ENCODE measurements at places on chromosomes 3 and 15. TPM values are rescaled to one million over a fixed set of nuclear protein-coding genes. Genes with fewer than 3 reads are reported as not detected.

GRCh38 chr3:103918336-103918735, 1448.4 kb upstream of the ALCAM start:
- no peak for DNase-seq
- peaks cover 14% of the 10 kb centered on the region for H3K4me1 ChIP-seq
- H3K27ac ChIP-seq = peak overlapping the region; percentile 59
- H3K27me3 ChIP-seq = no peaks in the 10 kb centered on the region

Gene CDHR4
- total RNA-seq = not detected

DNA sequence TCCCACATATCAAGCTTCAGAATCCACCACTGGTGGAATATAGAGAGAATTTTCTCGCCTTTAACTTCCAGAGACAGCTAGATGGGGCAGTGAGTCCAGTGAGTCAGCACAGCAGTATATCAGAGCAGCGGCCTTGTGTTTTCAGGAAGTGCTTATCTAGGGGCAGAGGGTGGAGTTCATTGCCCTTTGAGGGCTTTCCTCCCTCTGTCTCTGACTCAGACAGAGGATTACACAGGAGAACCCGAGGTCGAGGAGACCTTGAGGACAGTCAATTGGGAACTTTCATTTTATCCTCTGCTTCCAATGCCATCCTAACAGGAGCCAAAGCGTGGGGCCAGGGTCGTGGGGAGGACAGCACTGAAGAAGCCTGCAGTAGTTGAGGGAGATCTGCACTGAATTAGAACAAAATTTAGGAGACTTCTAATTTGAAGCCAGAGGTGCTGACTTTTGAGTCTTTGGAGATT, 109.6 kb upstream of the UMPS start:
- H3K27ac ChIP-seq = no peak overlapping the region
- peaks cover 3% of the 10 kb centered on the region for H3K4me1 ChIP-seq
- H3K4me3 ChIP-seq = no peak overlapping the region
- no peak for DNase-seq
- H3K27me3 ChIP-seq = no peaks in the 10 kb centered on the region

- no peaks in the 10 kb centered on the region for H3K27me3 ChIP-seq
- peaks cover 24% of the 10 kb centered on the region for H3K4me1 ChIP-seq
- no peak overlapping the region for H3K27ac ChIP-seq
- H3K4me3 ChIP-seq = no peak overlapping the region
- H3K36me3 ChIP-seq = no peaks in the 10 kb centered on the region
- DNase-seq = no peak
Observed at GRCh38 chr3:188959013-188959412, 212.8 kb upstream of the TPRG1 start.

- H3K4me3 ChIP-seq = peak overlapping the region; percentile 91
- H3K4me1 ChIP-seq = peaks cover 27% of the 10 kb centered on the region
- H3K36me3 ChIP-seq = no peaks in the 10 kb centered on the region
- H3K27me3 ChIP-seq = no peaks in the 10 kb centered on the region
- peak; percentile 29 for DNase-seq
Observed at GRCh38 chr3:108091498-108092250, 843 bp upstream of the CD47 start.

Gene GNB5
- total RNA-seq = 53.1 TPM

Gene C3orf22
- total RNA-seq = not detected

GRCh38 chr15:65033659-65034269, 4.3 kb upstream of the MTFMT start:
- peaks cover 1% of the 10 kb centered on the region for H3K4me1 ChIP-seq
- no peak overlapping the region for H3K27ac ChIP-seq
- no peaks in the 10 kb centered on the region for H3K27me3 ChIP-seq
- H3K36me3 ChIP-seq = no peaks in the 10 kb centered on the region
- no peak for DNase-seq

DNA sequence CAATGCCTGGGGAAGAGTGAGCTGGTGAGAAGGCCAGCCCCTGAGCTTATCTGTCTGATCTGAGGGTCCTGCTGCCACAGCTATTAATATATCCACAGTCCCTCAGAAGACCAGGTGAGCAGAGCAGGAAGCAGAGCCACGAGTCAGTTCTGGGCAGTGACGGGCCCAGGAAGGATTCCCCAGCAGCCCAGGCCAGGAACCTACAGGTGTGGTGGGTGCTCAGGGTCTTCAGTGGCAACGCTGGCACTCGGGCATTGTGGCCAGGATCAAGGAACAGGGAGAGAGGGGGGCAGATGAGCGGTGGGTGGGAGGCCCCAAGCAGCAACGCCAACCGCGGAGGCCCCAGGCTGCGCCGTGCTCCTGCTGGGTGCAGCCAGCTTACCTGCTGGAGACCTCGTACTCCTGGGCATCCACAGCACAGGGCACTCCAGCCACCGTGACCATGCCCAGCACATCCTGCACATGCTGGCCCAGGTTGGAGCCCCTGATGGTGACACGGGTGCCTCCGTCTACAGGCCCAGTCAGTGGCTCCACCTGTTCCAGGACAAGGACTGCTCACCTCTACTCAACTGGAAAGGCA, 12.3 kb downstream of the PLXNB1 start:
- peaks cover 60% of the 10 kb centered on the region for H3K36me3 ChIP-seq
- DNase-seq = no peak
- H3K27ac ChIP-seq = no peak overlapping the region
- H3K4me3 ChIP-seq = no peak overlapping the region
- H3K4me1 ChIP-seq = peaks cover 7% of the 10 kb centered on the region

DNA sequence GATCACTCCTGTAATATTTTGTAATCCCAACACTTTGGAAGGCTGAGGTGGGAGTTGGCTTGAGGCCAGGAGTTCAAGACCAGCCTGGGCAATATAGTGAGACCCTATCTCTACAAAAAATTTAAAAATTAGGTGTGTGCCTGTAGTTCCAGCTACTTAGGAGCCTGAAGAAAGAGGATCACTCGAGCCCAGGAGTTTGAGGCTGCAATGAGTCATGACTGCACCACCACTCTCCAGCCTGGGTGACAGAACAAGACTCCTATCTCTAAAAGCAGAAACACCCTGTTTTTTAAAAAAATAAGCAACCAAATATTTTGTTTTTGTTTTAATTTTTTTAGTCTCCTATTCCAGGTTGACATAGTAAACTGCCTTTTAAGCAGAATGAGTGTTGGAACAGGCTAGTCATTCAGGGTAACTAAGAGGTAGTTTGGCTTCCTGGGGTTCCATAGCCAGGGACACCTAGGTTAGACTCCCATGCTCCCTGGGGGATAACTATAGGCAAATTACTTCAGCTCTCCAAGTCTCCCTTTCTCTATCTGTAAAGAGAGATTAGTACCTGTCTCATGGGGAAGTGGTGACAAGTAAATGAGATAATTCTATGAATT, 114.6 kb upstream of the C15orf61 start:
- DNase-seq = no peak
- H3K36me3 ChIP-seq = no peaks in the 10 kb centered on the region
- H3K27ac ChIP-seq = no peak overlapping the region
- no peaks in the 10 kb centered on the region for H3K4me1 ChIP-seq
- no peak overlapping the region for H3K4me3 ChIP-seq

Gene ABHD14A
- 20.0 TPM for total RNA-seq

DNA sequence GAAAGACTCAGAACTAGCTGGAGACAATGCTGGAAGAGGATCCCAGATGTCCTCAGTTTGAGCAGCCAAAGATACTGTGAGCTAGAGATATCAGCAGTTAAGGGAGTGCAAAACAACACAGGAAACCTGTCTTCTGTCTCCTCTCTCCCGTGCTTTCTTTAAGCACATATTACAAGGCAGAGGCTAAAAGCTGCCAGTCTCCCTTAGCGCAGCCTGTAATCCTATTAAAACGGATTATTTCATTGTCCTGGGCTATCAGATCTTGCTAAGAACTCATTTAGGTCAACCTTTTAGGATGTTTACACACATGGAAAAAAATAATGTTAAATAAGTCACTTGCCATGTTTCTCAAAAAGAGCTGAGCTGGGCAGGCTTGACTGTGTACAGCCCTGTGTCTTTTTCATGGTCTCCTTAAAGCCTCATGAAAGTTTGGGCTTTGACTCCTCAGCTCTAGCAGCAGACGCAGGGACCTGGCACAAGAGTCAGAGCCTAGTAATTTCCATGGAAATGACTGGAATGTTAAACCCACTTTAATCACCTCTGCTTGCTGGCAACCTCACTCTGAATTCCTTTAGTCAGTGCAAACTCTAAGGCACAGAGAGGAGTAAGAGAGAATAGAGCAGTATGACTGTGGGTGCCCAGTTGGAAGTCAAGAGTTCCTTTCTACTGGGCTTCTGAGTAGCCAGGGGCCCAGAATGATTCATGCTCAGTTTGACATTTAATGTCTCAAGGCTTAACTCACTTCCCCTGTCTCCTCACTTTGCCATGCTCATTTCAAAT, 491.9 kb downstream of the NTRK3 start:
- no peak overlapping the region for H3K4me3 ChIP-seq
- no peak for DNase-seq
- no peaks in the 10 kb centered on the region for H3K27me3 ChIP-seq
- H3K4me1 ChIP-seq = no peaks in the 10 kb centered on the region
- no peaks in the 10 kb centered on the region for H3K36me3 ChIP-seq
- H3K27ac ChIP-seq = no peak overlapping the region

- DNase-seq = no peak
- H3K4me1 ChIP-seq = no peaks in the 10 kb centered on the region
- no peaks in the 10 kb centered on the region for H3K36me3 ChIP-seq
- no peak overlapping the region for H3K27ac ChIP-seq
- H3K4me3 ChIP-seq = no peak overlapping the region
- no peaks in the 10 kb centered on the region for H3K27me3 ChIP-seq
Observed at GRCh38 chr3:77475507-77475906, 435.6 kb downstream of the ROBO2 start.

Gene TLR9
- total RNA-seq = 0.40 TPM

DNA sequence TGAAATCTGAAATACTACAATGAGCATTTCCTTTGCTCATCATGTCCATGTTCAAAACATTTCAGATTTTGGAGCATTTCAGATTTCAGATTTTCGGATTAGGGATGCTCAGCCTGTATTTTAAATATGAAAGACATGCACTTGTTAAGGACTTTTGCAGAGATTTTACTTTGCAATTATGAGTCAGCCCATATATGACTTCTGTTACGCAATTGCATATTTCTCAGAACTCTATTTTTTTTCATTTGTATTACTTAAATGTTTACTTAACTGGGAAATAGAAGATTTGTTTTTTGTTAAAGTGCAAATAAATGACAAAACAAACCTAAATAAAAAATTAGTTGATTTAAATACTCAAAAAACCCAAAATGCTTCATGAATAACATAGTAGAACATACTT, 376.2 kb downstream of the ZBTB20 start:
- DNase-seq = no peak
- peaks cover 9% of the 10 kb centered on the region for H3K4me1 ChIP-seq
- no peak overlapping the region for H3K27ac ChIP-seq
- no peaks in the 10 kb centered on the region for H3K36me3 ChIP-seq
- no peak overlapping the region for H3K4me3 ChIP-seq

DNA sequence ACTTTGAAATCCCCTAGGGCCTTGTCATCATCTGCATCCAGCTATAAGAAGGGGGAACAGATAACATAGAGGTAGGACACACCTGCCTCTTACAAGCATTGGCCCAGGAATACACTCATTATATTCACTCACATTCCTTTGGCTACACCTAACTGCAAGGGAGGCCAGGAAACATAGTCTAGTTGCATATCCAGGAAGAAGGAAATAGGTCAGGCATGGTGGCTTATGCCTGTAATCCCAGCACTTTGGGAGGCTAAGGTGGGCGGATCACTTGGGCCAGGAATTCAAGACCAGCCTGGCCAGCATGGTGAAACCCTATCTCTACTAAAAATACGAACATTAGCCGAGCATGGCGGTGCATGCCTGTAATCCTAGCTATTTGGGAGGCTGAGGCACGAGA, 48.8 kb downstream of the GTPBP8 start:
- no peaks in the 10 kb centered on the region for H3K27me3 ChIP-seq
- no peaks in the 10 kb centered on the region for H3K4me1 ChIP-seq
- no peak for DNase-seq

Gene IL17RE
- 6.9 TPM for total RNA-seq

DNA sequence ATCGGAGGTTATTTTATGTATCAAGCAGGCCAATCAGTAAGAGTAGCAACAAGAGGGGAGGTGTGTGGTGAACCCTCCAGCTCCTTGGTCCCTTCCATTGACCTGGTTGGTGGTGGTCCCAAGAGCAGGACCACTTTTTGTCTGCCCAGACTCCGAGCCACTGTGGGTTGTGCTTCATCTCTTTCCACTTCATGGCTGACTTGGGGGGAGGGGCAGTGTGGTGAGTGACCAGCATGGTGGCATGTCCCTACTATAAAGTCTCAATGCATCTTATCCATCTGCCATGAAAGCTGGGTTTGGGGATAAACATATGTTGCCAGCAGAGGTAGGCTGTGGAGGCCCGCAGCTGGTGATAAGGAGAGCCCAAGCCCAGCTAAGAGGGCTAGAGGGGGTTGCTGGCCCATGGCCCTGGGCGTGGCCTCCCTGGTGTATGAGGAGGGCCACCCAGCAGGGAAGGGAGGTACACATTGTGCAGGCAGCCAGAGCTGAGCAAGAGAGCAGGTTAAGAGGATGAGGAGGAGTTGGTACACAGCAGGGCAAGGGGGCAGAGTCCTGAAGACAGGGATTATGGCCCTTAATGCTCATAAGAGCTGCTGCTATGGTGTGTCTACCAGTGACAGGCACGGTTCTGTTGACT, 7.0 kb downstream of the AEN start:
- peaks cover 28% of the 10 kb centered on the region for H3K36me3 ChIP-seq
- H3K27me3 ChIP-seq = no peaks in the 10 kb centered on the region
- H3K4me1 ChIP-seq = peaks cover 49% of the 10 kb centered on the region
- no peak overlapping the region for H3K27ac ChIP-seq
- DNase-seq = no peak

DNA sequence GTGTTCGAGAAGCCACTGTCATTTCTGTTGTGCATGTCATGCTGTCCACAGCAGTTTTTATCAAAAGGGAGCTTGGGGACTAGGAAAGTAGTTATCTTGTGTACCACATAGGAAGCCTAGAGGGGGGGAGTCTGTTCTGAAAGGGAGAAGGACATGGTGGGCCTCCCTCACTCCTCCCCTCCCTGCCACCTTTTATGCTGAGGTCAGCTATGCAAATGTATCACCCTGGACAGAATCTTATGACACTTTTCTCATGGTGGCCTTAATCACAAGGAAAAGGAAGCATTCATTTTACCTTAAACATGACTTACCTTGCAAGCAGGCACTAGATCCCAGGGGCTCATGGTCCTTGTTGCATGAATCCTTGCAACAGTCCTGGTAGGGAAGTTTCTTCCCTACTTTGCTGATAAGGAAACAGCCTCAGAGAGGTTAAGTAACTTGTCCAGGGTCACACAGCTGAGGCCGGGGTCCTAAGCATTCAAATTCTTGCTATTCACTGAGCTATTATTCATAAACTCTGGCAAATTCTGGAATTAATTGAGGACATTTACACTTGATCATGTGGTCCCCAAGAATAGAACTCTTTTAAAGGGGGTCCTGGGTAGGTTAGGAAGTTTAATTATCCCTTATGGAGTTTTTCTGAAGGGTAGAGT, 81.1 kb upstream of the SLC6A1 start:
- H3K27me3 ChIP-seq = no peaks in the 10 kb centered on the region
- no peak overlapping the region for H3K27ac ChIP-seq
- DNase-seq = no peak
- no peak overlapping the region for H3K4me3 ChIP-seq
